Posterior vena cava (tissue), 2 donors: ENCODE measurements at places on chromosomes 13 and 19. TPM values are rescaled to one million over a fixed set of nuclear protein-coding genes. Genes with fewer than 3 reads are reported as not detected.

DNA sequence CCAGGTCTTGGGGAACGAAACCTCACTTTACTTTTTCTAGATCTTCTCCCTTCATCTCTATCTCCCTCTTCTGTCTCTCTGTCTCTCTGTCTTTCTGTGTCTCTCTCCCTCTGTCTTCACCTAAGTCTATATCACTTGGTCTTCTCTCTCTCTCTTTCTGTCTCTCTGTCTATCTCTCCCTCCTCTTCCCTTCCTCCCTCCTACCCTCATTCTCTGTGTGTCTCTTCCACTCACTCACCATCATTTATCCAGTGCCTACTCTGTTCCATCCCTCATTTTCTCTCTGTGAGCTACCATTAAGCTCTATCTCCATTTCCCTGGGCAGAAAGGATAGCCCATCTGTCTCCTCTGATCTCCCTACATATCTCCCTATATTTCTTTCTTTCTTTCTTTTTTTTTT, 32.2 kb upstream of the FBL start:
- DNase-seq = no peak

- DNase-seq = no peak
Observed at GRCh38 chr19:1752757-1753728, at the start of gene ONECUT3. Gene ONECUT3 (plus strand): TSS chr19:1753506. CDS start chr19:1753663, 157 bp downstream.

Gene ATP4B
- total RNA-seq = not detected

GRCh38 chr19:9032136-9032631, 22.0 kb upstream of the MUC16 start:
- DNase-seq = no peak

Gene PABPC3
- total RNA-seq = 0.14 TPM

GRCh38 chr19:5452594-5453565, 2.3 kb upstream of the ZNRF4 start:
- no peak for DNase-seq

- DNase-seq = no peak
Observed at GRCh38 chr13:100800283-100800875, 125.8 kb upstream of the TMTC4 start.

GRCh38 chr13:57925250-57925649, 293.7 kb downstream of the PCDH17 start:
- no peak for DNase-seq

GRCh38 chr13:101726681-101727080, 274.2 kb downstream of the ITGBL1 start:
- DNase-seq = no peak

DNA sequence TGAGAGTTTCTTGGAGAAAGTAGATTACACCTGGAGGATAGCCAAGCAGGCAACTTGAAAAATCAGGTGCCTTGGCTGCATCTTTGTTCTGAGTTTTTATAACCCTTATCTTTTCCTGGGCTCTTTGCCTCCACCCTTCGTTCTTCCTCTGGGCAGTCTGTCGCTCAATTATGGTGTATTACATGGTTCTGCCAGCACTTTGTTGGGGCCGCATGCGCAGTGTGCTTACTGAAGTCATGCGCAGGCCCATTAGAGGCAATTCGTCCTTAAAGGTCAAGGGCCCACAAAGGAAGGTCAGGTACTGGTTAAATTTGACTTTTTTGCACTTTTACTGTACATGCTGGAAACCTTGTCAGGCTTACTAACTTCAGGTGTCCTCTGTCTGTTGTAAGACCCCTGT, 761.9 kb upstream of the SLITRK5 start:
- DNase-seq = no peak

GRCh38 chr19:38975861-38976271, 324 bp upstream of the FBXO17 start:
- no peak for DNase-seq

- no peak for DNase-seq
Observed at GRCh38 chr19:39692166-39692565, 12.1 kb upstream of the LGALS14 start.

Gene KIR3DL1
- not detected for total RNA-seq

DNA sequence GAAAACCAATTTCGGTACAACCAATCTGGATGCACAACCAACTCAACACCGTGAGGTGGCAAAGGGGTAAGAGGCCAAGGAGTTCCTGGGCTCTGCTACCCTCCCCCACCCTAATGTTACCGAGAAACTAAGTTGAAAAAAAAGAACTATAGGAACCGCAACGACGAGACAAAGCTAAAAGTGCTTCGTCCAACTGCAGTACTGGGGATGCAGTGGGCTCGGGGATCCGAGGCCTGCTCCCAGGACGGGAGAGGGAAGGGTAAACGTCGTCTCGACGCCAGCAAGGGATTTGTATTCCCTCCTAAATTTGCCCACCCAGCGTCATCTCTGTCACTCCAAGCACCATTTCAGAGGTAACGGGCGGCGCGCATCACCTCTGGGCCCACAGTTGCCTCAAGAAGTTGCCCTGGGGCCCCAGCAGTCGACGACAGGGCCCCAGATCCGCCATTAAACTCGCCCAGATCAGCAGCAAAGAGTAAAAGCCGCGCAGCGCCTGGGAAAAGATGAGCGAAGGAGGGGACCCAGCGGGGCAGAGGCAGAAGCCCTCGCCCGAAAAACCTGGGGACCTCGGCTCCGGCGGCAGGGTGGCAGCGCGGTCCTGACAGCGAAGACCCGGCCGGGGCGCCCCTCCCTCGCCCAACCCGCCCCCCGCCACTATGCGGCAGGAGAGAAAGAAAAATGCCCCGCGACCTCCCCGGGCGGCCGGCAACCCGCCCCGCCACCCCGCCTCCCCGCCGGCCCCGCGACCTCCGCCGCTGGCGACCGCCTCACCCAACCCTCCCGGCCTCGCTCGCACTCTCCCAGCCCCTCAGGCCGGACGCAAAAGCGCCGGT, 752 bp downstream of the ZMYM5 start:
- DNase-seq = no peak

Gene IL17D
- 9.2 TPM for total RNA-seq

Gene MRPL4
- total RNA-seq = 26.2 TPM

DNA sequence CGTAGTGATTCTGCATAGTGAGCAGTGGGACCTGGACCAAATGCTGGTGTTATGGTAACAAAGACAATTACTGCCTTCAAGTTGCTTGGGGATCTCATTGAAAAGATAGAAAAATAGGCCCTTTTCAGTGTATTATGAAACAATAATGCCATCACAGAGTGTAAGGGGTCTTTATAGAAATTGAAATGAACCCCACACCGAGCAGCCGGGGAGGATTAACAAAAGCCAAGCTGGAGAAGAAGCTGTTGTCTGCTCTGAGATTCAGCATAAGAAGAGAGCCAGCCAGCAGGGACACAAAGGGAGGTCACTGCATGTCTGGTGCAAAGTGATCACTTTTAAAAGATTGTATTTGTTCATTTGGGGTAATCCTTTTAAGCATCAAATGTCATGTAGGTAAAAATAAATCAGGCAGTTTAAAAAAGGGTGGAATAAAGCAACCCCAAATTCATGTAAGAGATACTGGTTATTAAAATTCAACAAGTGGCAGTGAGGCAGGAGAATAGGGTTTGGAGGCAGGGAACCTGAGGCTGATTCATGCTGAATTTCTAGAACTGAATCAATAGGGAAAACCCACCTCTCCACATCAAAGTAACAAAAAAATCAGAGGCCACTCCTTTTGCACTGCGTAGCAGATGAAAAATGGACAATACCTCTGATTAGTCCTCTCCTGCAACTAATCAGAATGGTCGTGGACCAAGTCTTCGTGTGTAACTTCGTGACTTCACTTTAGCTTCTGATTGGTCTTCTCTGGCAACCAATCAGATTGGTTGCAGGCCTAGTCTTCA, 1548.3 kb upstream of the SLC10A2 start:
- DNase-seq = no peak

GRCh38 chr19:49422407-49423070, 702 bp downstream of the PTH2 start:
- no peak for DNase-seq

DNA sequence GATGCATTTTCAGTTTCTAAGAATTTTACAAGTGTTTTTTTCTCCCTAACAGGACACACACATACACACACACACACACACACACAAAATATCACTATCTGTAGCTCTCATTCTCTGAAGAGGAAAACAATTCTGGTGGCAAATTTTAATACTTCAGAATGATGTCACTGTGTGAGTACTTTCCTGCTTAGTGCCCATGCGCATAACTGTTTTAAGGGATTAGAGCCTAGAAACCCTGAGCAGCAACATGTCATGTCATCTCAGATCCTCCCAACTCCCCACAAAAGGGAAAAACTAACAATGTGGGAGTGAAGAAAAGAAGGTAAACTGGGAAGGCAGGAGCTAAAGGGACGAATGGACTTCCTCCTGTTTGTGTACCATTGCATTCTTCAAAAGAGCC, 401.2 kb downstream of the SPRY2 start:
- DNase-seq = no peak

GRCh38 chr19:51076631-51077213, 6.0 kb downstream of the KLK14 start:
- no peak for DNase-seq

- DNase-seq = no peak
Observed at GRCh38 chr13:78958006-78958405, 299.1 kb upstream of the OBI1 start.

Gene ZNF665
- total RNA-seq = 5.4 TPM

Gene ZNF761
- total RNA-seq = 9.9 TPM

Gene FOXA3
- total RNA-seq = not detected

Gene CEACAM6
- 0.10 TPM for total RNA-seq

GRCh38 chr19:16585094-16585801, 13.0 kb upstream of the SLC35E1 start:
- DNase-seq = no peak

DNA sequence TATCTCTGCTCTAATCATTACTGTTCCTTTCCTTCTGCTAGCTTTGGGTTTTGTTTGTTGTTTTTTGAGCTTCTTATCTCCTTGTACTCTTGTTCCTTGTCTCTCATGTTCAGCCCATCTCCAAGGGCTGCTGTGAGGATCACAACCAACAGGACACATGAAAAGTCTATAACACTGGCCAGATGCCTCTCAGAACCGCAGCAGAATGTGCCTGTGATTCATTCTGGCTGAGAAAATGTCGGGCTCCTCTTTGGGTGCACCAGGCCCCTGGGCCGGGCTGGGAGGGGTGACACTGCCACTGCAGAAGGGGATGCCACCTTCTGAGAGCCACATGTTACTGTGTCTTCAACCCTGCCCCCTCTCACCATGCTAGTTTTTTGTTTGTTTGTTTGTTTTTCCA, 48.0 kb downstream of the GGACT start:
- DNase-seq = no peak

DNA sequence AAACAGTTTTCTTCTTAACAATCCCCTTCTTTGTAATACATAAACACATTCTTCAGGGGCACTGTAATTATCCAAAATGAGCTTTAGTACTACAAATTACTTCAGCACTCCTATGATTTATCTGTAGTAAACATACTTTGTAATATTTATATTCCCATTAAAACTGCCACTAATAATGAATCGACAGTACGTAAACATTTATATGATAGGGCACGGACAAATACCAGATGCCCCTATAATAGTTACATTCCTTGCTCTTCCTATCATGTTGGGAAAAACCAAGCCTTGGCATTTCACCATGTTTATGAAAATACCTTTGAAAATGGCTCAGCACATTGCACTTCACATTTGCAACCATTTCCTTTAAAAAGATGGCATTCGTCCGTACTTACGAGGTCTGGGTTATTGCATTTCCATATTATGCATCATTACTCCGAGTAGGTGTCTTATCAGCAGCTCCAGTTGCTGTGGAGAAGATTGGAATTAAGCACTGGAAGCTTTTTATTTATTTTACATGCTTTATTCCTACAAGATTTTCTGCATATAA, 1043.4 kb downstream of the DIAPH3 start:
- no peak for DNase-seq

GRCh38 chr19:5642204-5642603, 19.3 kb downstream of the SAFB start:
- DNase-seq = peak; percentile 7

DNA sequence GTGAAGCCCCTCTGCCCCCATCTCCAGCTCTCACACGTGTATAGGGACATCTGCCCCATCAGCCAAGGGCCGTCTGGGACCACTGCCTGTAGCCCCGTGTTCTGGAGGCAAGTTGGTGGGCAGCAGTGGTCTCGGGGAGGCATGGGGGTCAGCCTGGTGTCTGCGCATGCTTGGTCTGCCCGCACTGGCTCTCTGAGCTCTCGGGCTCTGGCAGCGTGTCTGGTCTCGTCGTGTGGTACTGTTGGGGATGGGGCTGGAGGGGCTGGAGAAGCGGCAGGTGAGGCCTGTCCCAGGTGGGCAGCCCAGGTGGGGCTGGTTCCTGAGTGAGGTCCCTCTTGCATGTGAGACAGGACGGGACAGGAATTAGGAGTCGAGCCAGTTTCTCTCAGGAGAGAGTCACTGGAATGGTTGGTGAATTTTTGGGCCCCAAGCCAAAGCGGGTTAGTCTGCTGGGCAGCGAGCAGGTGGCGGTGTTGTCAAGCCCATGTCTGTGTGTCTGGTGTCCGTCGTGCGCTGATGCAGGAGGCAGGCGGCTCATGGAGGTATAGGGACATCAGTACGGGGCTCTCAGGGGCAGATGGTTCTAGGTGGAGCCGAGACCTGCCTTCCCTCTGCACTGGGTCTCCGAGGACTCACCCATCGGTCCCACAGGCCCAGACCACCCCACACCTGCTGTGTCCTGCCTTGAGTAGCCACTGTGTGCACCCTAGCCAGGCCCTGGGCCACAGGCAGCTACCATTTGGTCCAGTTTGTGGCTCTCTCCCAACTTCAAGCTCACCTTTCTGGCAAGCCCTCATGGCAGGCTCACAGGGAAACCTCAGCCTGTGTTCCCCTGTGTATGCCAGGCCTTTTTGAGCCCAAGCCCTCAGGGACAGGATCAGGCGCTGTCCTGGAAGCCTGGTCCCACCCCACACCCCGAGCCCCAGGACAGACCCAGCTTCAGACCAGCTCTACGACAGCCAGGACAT, 18.2 kb downstream of the COMP start:
- DNase-seq = no peak

GRCh38 chr19:43842007-43842406, 14.9 kb downstream of the ZNF283 start:
- DNase-seq = no peak

DNA sequence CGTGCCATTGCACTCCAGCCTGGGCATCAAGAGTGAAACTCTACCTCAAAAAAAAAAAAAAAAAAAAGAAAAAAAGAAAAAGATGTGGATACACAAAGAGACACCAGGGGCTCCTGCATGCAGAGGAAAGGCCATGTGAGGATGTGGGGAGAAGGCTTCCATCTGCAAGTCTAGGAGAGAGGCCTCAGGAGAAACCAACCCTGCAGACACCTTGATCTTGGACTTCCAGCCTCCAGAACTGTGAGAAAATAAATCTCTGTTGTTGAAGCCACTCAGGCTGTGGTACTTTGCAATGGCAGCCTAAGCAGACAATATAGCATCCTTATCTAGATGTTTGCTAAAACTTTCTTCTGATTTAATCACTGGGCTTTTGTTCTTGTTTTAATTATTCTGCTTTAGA, 50.3 kb downstream of the POLR1D start:
- no peak for DNase-seq

DNA sequence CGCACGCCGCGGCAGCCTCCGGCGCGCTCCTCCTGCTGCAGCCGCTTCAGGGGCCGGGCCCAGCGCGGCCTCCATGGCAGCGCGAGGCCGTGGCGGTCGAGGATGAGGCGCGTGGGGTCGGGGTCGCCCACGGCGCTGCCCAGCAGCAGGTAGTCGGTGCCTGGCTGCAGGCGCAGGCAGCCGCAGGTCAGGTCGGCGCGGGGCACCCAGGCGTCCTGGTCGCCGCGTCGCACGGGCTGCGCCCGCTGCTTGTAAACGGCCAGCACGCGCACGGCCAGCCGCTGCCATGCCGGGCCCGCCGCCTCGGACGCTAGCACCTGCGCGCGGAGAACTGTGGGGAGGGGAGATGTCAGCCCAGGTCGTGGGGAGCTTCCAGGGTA, 11.1 kb downstream of the NTN5 start:
- DNase-seq = no peak

- DNase-seq = peak; percentile 47
Observed at GRCh38 chr13:93882086-93882651, 597.3 kb downstream of the DCT start.

GRCh38 chr19:44792281-44792680, 14.6 kb downstream of the CBLC start:
- DNase-seq = no peak
